ENCODE measurements at places on chromosomes 11 and 22.
A peak's percentile ranks its signal among the peaks of the same experiment; 100 is the strongest.

GRCh38 chr11:127044535-127044934 lies 44.0 kb upstream of the KIRREL3 start:
- no peak for DNase-seq

DNA sequence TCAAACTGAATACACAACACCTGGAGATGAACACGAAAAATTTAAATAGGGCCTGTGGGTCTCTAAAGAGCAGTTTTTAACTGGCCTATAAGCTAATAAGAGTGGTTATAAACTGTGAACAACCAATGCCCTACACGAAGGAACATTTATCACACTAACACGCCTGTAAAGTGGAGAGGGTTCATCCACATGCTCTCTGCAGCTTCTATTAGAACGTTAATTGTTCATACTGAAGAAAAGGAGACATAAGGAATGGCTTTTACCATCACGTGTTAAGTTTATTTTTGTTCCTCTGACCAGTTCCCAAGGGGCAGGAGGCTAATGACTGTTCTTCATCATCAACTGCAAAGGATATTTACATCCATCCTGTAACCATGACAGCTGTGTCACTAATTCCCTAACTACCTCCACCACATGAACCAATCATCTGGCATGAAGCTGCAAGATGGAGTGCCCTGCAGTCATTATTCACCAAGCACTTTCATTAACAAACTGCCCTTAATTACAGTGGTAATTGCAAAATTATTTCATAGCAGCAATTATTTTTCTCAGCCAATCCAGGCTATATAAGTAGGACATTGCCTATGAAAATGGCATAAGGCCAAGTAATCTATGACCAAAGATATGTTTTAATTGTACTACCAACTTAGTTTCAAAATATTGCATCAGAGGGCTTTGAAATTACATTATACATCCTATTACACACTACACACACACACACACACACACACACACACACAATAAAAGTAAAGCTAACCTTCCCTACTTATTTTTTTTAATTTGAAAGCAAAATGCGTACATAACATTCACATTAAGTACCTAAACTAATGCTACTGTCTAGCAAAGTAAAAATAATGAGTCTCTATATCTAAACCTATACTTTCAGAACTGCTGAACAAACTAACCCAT lies 186.7 kb downstream of the CADM1 start:
- no peak for DNase-seq

GRCh38 chr11:6052374-6052773 lies 21.8 kb upstream of the OR56A1 start:
- no peak for DNase-seq

DNA sequence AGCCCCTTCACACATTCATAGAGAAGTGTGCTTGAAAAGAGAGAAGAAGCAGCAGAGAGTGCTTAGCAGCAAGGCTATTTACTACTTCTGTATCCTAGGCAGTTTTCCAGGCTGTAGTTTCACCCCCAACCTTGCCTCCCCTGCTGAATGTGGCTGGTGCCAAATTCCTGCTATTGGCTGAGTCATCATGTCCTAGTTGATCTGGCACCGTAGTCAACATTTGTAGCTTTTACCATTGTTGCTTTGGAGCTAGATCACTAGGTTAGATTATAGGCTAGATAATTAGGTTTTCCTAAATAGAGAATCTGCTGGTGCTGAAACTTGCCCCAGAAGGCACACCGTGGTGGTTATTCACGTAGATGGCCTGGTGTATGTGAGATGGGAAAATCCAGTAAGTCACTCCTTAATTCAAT lies 32.7 kb downstream of the ARHGAP42 start:
- DNase-seq: peak; percentile 64

- DNase-seq: peak; percentile 1
Observed at GRCh38 chr11:76329084-76329648, 51.8 kb downstream of the THAP12 start.

- DNase-seq: no peak
Observed at GRCh38 chr11:62402226-62402959, 16.4 kb upstream of the SCGB1A1 start.

- DNase-seq: no peak
Observed at GRCh38 chr22:43826142-43827002, 14.3 kb upstream of the EFCAB6 start.

- no peak for DNase-seq
Observed at GRCh38 chr11:14578541-14578956, 58.4 kb upstream of the PSMA1 start.

GRCh38 chr22:47836957-47837356 lies 1074.5 kb downstream of the TBC1D22A start:
- peak; percentile 28 for DNase-seq

DNA sequence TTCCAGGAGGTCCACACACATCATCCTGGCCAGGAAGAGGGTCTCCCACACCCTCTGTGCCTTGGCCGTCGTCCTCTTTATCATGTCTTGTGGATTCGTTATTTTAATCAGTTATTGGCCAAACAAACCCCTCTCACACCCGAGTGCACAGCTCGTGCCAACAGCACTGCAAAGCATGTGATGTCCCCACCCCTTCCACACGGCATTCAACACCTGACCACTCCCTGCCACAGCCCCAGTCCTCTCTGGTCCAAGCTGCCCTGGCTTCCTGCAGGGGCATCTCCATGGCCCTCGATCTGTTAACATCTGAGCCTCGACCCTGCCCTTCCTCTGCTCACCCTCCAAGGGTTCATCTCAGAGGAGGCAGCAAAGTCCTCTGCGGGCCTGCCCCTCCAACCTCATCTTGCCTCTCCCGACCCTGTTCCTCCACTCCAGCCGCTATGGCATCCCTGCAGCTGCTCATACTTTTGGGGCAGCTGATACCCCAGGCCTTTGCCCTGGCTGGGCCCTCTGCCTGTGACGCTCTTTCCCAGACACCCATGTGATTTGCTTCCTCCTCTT lies 14.0 kb downstream of the MYEOV start:
- DNase-seq: no peak

GRCh38 chr22:31962387-31963125 lies 18.2 kb downstream of the YWHAH start:
- DNase-seq: no peak

- no peak for DNase-seq
Observed at GRCh38 chr11:19746086-19746485, 33.4 kb downstream of the NAV2 start.

GRCh38 chr11:64631675-64632074 lies 40.7 kb downstream of the SLC22A12 start:
- no peak for DNase-seq

- DNase-seq: no peak
Observed at GRCh38 chr11:11572386-11572785, 49.4 kb downstream of the GALNT18 start.

DNA sequence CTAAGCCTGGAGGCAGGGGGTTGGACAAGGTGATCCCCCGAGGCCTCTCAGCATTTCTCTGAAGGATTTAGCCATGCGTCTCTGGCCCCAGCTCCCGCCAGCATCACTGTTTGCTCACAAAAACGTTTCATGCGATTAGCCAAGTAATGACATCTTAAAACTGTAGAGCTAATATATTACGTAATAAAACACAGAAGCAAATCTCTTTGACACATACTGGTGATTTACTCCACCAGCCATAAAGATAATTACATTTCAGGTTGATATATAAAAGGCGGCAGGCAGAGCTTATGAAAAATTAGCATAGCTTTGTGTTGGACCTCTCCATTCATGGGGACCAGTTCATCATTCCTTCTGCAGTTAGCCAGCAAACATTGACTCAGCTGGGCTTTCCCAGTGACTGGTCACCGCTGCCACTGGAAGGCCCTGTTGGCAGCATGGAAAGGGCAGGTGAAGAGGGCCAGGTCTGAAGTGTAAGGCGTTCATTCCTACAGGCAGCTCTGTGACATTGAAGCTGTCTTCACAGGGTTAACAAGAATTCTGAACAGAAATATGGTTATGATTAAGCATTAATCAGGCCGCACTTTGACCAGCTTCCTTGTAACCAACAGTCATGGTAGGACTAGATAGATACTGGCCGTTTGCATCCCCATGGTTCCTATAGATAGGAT lies 150.3 kb downstream of the NECTIN1 start:
- DNase-seq: no peak

DNA sequence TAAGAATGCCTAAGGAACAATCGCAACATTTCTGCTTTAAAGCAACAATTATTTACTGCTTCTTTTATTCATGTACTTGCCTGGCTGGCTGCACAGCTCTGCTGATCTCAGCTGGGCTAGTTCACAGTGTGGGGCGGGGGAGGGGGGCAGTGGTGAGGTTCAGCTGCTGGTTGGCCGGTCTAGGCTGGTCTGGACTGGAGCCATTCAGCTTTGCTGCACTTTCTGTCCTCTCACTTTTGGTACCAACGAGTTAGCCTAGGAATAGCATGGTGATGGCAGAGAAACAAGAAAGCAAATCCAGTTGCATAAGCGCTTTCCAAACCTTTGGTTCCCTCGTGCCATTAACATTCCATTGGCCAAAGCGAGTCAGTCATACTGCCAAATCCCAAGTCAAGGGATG lies 16.0 kb upstream of the MIF start:
- DNase-seq: no peak

DNA sequence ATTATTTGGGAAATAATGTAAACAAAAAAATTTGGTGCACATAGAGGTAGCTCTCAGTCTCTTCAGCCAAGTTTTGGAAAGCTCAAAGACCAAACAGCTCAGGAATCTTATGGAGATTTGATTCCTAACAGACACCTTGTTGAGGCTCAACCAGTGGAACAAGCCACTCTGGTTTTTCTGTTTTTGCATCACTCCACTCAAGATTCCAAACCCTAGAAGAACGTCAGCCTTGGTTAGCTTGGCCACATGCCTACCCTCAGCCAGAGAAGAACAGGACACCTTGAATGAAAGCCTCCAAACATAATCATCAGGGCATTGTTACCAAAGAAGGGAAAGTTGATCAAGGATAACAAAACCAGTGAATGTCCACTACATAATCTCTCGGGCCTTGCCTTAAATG lies 3.8 kb upstream of the SMCO4 start:
- no peak for DNase-seq

- DNase-seq: no peak
Observed at GRCh38 chr11:2105511-2105910, 33.7 kb downstream of the IGF2 start.

DNA sequence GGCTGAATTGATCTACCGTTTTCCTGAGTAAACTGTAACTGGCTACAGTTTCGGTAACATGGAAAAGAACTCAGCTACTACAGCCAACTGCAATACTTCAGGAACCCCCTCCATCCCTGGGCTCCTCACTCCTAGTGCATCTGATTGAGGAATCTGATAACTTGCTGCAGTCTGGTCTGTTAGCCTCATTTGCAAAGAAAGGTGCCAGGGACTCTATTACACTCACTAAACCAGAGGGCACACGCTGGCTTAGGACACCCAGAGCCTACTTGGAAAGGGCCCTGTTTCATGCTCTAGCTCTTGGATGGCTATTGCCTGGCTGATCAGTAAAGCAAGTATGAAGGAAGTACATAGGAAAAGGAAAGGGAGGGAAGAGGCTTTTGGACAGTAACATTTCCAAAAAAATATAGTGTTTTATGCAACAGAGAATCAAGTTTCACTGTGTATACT lies 22.3 kb downstream of the APOL5 start:
- DNase-seq: no peak

DNA sequence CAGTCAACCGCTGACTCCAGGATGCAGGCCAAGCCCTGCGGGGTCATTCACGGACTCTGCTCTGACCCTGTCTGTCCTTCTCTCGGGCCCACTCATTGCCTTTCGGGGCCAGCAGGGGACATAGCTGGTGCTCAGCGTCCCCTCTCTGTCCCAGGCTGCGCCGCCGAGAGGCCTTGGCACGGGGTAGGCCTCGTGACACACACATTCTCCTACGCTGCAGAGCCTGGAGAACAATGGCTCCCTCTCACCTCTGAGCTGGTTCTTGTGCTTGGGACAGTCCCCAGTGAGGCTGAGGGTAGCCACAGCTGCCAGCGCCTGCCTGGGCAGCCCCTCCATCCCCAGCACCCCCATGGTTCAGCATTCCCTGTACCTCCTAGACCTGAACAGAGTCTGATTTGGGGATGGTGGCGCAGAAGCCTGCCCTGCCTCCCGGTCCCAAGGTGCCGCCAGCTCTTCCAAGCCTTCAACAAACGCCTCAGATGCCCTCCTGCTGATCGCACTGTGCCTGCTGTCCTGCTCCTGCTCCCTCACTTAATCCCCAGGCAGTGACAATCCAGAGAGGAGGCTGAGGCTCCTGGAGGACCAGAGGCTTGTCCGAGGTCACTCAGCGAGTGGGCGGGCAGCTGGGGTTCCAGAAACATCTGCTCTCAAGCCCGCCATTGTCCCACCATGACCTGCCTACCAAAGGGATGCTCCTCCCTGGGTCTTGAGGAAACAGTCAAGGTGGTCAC lies 30.4 kb downstream of the DUSP8 start:
- no peak for DNase-seq

GRCh38 chr11:16941935-16942334 lies 72.3 kb downstream of the PLEKHA7 start:
- no peak for DNase-seq

DNA sequence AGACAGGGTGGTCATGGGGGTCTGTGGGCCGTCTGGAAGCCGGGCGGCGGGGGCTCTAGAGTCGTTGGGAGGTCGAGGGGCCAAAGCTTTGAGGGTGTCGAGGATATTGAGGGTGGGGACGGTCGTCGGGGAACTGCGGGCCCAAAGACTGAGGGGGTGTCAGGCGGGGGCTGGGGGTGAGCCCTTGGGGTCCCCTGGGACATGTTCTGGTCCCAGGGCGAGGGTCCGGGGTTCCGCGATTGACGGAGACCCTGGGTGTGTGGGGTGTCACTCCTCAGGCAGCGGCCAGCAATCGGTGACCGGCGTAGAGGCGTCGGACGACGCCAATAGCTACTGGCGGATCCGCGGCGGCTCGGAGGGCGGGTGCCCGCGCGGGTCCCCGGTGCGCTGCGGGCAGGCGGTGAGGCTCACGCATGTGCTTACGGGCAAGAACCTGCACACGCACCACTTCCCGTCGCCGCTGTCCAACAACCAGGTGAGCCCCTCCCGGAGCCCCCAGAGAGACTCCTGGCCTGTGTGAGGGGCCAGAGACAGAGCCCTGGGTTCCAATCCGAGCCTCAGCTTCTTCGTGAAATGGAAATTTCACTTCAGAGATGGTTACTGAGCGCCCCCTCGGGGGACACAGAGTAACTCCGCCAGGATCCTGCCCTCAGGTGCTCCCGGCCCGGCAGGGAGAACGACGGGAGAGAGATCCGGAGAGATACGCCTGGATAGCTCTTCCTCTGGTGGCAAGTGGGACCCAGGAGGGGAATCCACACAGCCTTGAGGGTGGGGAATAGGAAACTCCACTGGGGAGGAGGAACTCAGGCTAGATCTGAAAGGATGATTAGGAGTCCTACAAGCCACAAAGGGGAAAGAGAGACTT lies 714 bp downstream of the SDF2L1 start:
- DNase-seq: peak; percentile 66

GRCh38 chr11:118086913-118087768 lies at the start of gene SMIM35:
SMIM35 (minus strand) TSS chr11:118086963; CDS start chr11:118086757, 206 bp downstream.
- no peak for DNase-seq

GRCh38 chr11:92226331-92227229 lies 2.0 kb downstream of the FAT3 start:
- no peak for DNase-seq

DNA sequence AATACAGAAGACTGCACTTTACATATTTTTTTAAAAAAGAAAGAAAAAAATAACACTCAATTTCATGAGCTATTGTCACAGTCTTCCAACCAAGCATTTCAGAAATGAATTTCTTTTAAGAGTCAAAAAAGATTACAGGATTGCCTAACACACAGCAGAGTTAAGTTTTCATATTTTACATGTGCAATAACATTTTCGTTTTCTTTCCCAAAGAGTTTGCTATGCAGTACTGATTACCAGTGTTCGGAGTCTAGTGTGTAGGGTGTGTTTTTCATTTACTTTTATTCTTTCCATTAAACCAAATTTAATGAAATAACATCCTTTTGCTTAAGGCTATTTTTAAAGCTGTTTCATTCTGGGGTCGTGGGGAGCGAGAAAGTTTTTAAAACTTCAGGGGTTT lies 53.2 kb downstream of the MN1 start:
- no peak for DNase-seq

Data from LoVo (cell line).